Left hindlimb (tissue), 1 donor: ENCODE measurements at places on chromosomes 6 and 20.

- DNase-seq, result no peak
Measured at GRCh38 chr6:106451439-106451838, 90.9 kb downstream of the CRYBG1 start.

DNA sequence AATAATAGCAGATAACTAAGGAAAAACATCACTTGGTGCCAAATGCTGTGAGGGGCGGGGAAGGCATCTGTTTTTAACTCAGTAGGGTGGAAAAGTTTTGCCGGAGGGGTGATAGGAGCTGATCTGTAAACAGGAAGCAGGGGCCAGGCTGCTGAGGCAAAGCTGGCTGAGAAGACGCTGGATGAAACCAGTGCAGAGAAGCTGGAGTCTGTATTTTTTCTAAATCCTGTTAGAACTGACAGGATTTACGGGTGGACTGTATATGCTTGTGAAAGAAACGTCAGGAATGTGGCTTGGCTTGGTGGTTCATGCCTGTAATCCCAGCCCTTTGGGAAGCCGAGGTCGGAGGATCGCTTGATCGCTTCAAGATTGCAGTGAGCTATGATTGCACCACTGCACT is 5.6 kb downstream of the PCMTD2 start:
- DNase-seq, result no peak

DNA sequence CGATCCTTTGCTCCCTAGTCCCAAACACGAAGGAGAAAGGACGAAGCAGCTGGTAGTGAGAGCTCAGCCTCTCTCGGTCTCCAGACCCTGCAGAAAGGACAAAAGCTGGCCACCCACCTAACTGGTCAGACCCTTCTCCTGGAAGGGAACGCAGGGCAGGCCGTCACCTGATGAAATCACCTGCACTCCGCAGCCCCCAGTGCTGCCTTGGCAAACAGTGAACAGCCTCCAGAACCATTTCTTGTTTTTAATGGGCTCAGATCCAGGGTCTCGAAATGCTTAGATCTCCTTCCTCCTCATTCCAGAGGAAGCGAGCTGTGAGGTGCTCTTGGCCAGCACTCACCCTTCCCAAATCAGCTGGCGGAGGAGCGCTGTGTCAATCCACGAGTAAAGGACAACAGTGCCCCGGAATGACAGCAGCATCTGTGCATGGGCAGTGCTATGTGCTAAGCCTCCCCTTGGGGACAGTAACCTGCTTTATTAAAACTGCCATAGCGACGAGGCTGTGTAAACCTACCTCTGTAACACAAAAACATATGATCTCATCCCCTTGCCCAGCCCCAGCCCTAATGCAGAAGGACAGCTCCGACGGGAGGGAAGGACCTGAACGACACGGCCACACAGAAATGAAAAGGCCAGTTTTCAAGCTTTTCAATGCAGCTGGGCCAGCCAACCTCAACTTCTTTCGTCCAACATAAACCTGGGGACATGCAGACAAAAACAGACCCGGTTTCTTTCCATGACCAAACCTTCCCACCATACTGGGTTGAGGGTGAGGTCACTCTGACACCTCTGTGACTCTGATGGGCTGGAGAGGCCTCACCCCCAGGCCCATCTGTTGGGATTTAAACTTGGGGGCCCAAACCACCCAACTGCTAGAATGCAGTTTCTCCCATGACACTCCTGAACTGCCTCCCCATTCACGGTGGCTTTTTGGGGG is 43.3 kb downstream of the SULF2 start:
- peak; percentile 58 for DNase-seq

DNA sequence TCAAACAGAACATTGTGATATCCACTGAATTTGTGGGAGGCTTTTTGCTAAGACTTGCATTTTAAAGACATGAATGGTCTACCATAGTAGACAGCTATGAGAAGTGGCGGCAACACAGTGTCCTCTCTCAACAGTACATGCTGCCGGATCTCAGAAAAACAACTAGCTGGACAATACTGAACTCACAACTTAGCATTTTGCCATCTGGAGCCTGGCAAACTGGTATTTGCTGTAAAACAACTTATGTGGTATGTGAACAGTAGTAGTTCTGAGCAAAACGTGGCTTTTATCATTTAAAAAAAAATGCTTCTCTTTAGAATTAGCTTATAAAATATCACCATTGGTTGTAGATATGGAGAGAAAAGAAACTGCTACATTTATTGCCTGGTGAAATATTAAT is 3.3 kb upstream of the PXDC1 start:
- no peak for DNase-seq

GRCh38 chr20:16040742-16041141 is 532.5 kb downstream of the KIF16B start:
- no peak for DNase-seq

- no peak for DNase-seq
Measured at GRCh38 chr6:105300090-105300489, 102.8 kb downstream of the PREP start.

- DNase-seq, result no peak
Measured at GRCh38 chr6:50270415-50270814, 220.7 kb upstream of the DEFB112 start.
